Stimulated activated CD8-positive, alpha-beta memory T cell treated with anti-CD3 and anti-CD28 coated beads, Interleukin-7, amount 100 ng/mL, for 1 hour (primary cell): ENCODE measurements at places on chromosomes 13 and 19.

DNA sequence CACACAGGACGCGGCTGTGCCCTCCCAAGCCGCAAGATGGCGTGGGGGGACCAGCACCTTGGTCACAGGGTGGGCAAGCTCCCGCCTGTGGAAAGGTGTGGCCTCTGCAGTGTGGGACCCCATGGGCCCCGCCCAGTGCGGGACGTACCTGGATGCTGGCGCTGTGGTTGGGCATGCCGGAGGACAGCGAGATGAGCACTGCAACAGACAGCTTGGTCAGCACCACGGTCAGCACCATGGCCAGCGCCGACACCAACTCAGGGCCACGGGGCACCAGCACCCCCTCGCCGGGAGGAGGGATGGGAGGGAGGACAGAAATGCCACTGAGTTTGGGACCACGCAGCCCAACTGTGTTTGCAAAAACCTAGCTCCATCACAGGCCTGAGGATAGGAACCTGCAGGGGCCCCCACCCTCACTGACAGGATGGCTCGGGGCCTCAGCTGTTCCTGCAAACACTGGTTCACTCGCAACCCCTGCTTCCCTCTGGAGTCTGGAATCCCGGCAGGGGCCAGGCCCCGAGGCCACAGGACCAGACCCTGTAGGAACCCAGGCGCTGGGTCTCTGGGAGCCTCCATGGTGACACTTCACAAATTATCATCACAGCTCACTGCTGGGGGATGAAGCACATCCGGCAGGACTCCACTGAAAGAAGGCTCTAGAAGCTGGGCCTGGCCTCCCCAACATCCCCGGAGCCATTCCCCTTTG lies 27.1 kb downstream of the IZUMO4 start:
- DNase-seq, result no peak

DNA sequence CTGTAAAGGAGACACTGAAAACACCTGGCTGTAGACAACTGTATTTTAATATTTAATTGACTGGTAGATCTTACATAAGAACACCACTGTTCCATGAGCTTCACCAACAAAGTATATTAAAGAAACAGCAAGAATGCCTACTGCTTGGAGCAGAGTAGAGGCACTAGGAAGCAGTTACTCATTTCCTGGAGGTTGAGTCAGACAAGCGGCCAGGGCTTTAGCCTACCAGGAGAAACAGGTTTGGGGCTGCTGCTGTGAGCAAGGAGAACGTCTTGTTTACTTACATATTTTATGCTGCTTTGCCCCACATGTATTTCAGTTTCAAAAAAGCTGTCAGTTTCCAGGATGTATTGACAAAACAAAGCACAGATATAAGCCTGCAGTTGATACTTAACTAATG lies 33.4 kb downstream of the ALG5 start:
- no peak for DNase-seq

DNA sequence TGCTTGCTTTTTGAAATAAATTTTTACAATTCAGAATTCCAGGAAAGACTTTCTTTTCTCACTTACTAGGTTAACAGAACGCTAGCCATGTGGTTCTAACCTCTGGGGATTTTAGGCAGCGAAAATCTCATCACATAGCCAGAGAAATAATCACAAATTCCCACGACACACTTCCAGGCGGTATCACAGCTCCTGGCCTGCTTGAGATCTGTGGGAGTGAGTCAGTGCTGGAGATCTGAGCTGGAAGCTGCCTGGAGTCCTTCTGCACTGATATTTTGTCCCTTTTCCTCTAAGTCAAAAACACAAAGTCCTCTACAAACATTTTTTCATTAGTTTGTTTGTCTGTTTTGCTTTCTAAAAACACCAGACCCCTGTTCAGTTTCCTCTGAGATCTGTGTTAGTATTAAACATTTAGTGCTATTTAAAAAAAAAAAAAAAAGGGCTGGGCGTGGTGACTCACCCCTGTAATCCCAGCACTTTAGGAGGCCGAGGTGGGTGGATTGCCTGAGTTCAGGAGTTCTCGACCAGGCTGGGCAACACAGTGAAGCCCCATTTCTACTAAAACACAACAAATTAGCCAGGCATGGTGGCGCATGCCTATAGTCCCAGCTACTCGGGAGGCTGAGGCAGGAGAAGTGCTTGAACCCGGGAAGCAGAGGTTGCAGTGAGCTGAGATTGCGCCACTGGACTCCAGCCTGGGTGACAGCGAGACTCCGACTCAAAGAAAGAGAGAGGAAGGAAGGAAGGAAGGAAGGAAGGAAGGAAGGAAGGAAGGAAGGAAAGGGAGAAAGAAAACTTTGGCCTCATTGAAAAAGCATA lies 12.2 kb upstream of the UBE2L5 start:
- no peak for DNase-seq

- DNase-seq, result no peak
Observed at GRCh38 chr13:37596805-37597204, 1.8 kb downstream of the POSTN start.

DNA sequence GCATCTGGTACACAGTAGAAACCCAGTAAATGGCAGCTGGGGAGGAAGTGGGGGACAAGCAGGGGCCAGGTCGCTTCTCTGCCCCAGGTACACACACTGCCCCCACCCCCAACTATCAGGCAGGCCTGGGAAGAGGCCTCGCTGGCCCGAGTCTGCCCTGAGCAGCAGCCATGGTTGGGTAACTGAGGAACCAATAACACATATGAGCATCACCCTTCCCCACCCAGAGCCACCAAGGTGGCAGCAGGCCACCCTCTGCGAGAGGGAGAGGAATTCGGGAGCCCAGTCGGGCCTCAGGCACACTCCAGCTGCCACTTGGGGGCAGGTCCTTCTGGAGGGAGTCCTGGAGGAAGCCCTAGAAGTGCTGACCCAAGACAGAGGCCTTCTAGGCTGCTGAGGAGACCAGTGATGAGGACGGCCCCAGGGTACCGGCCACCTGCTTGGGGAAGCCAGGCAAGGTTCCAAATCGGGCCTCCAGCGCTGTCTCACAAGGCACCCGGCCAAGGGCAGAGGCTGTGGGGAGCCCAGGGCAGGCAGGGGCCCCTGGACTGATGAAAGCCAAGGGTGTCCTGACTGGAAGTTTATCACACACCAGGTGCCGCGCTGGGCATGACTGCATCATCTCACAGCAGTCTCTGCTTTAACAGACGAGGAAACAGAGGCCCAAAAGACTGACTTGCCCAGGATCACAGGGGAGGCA lies 14.0 kb upstream of the KPTN start:
- DNase-seq, result no peak

DNA sequence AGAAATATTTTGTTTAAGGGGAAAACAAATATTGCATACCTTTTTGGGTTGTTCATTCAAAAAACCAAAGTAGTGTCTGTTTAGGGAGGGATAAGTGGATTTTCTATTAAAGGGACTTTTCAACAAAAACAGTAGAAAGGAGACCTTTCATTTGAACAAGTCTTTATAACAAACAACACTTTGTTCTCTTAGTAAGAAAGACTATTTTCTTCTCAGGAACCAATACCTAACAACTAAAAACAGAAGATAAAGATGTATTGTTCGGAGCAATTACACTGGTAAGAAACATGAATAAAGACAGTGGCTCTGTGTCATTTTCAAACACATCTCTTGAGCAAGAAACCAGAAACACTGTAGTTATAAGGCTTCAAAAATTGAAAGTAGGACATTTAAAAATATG lies 1610.1 kb upstream of the PCDH20 start:
- DNase-seq, result no peak
